ENCODE measurements at places on chromosomes 11 and 22.
A peak's percentile ranks its signal among the peaks of the same experiment; 100 is the strongest.

DNA sequence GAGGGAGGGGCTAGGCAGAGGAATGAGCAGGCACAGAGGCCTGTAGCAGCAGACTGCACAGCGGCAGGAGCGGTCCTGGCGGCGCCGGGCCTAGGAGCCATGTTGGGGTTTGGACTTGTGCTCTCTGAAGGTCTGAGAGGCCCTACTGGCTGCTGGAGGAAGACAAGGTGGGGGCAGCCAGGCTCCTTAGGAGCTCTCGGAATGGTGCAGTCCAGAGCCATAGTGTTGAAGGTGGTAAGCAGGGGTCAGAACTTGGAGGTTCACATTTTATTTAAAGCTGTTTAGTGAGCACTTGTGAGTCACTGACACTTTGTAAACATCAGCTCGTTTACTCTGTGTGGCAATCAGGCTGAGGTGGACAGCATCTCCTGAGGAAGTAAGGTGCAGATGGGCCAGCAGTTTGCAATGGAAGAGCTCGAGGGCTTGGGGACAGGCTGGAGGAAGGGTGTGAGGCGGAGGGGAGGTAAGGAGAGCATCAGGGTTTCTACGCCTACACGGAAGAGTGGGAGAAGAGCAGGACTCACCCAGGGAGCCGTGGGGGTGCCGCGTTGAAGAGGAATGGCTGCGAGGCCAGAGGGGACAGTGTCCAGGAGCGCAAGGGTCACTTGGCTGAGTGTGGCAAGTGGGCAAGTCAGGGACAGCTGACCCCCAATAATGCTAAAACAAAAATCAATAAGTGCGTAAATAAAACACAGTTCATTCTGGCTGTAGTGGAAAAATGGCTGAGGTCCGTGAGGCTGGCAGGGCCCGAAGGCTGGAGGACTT, 10.0 kb upstream of the TMEM191C start:
- DNase-seq, result no peak

- DNase-seq, result no peak
These were observed 4.4 kb downstream of the HINFP start for GRCh38 chr11:119125821-119126220.

- DNase-seq, result peak; percentile 56
These were observed 21.7 kb upstream of the MICALL1 start for GRCh38 chr22:37884420-37884819.

DNA sequence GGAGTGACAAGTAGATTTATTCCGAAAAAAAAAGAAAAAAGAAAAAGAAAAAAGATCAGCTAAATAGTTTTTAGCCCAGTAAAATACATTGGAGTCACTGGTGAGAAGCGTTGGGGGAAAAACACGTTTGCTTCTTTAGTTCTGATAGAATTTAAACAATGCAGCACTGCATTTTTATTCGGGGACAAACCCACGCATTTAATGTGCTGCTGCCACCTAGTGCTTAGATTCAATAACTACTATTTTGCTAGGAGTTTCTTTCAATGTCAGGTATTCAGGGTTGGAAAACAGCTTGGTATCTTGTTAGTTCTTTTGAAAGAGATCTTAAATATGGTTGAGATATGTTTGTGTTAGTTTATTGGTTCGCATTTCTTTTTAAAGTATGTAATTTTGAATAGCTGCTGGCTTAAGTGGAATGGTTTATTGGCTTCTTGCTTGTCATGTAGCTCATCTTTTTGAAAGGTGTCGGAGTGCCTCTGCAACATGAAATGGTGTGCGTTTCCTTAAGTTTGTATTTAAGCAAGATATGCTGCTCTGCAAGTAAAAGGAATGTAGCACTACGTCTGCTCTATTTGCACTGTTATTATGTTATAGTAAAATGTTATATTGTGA, 41.9 kb downstream of the SVIP start:
- DNase-seq, result no peak

DNA sequence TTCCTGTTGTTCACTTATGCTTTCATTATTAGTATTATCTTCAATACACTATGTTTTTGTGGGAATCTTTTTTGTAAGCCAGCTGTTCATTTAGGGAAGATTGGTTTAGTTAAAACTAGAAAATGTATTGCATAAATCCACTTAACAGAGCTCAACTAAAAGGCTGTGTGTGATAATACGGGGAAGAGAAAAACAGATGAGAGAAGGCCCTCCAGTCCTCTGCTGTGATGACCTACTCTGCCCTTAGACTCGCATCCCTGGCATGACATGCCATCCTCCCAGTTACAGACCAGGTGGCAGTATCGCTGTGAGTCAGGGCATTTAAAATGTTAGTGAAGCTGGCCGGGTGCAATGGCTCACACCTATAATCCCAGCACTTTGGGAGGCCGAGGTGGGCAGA, 173.4 kb upstream of the TTC12 start:
- DNase-seq, result no peak

- DNase-seq, result peak; percentile 5
These were observed at the start of gene LDHAL6A for GRCh38 chr11:18455686-18456372. LDHAL6A (plus strand) TSS chr11:18455856; CDS start chr11:18456681, 825 bp downstream.

GRCh38 chr11:120133216-120134105, 4.5 kb downstream of the TRIM29 start:
- DNase-seq, result no peak

GRCh38 chr22:32574958-32575910, 100.6 kb downstream of the FBXO7 start:
- no peak for DNase-seq

DNA sequence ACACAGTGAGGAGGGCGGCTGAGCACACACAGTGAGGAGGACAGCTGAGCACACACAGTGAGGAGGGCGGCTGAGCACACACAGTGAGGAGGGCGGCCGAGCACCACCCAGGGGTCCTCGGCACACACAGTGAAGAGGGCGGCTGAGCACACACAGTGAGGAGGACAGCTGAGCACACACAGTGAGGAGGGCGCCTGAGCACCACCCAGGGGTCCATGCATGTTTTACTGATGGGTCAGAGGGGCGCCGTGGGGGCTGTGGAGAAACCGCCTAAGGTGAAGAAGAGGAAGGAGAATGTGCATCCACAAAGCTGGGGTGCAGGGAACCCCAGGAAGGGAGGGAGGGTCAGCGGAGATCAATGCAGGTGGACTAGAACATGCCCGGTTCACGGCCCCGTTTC, 461.8 kb downstream of the BRD1 start:
- peak; percentile 14 for DNase-seq

- peak; percentile 33 for DNase-seq
These were observed 106.7 kb upstream of the OR9G4 start for GRCh38 chr11:56855217-56855616.

GRCh38 chr22:48840112-48840949, 987.3 kb downstream of the BRD1 start:
- DNase-seq, result no peak

DNA sequence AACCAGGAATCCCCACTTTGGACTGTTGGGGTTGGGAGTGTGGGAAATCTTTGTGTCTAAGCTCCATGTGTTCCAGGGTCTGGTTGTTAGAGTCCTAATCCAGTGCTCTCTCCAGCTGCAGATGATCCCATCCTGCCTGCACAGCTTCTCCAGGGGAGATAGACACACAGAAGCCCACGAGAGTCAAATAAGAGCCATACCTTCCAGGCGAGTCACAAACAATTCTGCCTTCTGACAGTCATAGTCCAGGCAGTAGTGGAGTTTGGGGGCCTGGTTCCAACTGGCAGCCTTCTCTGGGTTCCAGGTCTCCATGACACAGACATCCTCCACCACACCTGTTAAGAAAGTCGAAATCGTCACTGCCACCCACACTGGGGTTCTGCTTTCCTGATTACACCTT, 32.1 kb downstream of the SYT13 start:
- no peak for DNase-seq

DNA sequence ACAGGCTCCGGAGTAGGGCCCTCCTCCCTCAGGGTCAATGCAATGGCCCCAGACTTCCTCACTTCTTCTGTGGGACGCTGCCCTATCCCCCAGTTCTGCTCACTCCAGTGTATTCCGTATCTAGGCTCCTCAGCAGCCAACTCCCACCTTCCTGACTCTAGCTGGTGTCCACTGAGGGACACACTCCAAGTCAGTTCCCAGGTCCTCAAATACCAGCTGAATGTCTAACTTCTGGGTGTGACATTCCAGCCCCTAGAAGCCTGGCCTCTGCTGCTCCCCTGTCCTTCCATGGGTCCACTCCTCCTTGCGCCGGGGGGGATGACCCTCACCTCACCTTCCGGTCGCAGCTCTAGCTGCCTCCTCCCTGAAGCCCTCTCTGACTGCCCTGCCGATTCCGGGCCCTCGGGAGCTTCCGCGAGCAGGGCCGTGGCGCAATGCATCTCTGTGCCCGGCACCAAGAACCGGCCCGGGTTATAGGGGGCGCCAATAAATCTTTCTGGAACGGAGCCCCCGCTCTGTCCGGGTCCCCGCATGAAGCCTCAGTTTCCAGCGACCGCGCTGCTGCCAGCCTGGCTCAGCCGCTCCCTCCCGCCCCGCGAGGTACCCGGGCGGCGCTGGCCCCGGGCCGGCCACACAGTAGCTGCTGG, 15.4 kb downstream of the BAD start:
- DNase-seq, result peak; percentile 79

DNA sequence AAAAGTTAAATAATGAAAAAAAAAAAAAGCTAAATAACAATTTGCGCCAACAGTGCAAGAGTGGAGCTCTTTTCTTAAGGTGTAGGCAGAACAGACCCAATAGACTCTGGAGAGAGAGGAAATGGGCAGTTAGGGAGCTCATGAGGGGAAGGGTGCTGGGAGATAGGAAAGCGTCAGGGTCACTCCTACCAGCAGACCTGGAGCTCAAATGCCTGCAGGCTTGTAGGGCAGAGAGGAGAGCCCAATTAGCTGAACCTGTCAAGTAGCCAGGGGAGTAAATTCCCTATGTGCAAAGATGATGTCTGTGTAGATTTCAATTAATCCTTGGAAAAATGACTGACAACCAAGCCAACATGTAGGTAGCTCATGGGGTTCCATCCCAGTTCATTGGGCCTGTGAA, 73.0 kb downstream of the RAB30 start:
- DNase-seq, result no peak

DNA sequence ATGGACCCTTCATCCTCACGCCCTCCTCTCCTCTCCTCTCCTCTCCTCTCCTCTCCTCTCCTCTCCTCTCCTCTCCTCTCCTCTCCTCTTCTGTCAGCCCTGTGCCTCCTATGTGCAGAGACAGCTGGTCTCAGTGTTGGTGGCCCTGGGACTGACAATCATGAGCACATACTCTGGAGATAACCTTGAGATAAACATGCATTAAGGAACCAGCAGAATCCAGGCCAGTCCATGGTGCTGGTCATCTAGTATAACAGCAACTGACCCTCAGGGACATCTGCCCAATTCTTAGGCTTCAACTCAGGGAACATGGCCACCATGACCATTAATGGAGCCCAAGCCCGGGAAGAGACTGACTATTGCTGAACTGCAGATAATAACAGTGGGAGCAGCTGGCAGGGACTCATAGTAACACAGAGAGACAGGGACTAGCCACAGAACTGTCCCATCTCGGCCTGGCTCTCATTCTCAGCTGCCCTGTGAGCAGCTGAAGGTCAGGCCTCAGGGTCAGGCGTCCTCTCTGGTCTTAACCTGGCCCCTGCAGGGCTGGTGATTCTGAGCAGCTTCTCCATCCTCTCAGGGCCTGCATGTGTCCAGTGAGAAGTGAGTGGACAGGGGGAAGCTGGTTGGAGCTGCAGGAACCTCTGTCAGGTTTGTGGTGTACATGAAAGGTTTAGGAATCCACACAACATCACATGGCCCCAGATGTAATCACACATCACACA, 45.4 kb downstream of the GGTLC2 start:
- no peak for DNase-seq

DNA sequence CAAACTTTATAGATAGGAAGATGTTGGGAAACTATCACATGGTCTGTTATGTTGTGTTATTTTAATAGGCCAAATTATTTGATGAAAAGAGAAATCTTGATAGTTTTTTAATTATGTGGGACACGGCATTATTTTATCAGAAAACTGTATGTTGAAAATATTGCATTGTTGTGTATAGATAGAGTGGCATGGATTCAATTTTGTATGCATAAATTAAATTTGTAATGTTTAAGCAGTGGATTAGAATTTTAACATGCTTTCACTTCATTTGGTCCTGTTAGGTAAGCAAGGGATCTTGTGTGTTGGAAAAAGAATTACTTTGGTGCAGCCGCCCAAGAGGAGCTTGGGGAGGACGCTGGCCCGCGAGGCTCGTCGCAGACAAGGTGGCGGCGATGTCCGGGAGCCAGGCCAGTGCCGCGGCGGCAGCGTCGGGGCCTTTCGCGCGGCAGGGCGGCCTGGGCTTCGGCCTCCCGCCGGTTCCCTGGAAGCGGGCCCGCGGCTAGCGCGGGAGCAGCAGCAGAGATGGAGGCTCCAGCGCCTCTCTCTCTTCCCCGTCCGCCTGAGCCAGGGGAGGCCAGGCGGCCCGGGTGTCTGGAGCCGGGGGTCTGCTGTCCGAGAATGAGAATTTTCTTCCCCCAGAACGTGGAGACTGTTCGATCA, 82.7 kb downstream of the GGT1 start:
- DNase-seq, result no peak

DNA sequence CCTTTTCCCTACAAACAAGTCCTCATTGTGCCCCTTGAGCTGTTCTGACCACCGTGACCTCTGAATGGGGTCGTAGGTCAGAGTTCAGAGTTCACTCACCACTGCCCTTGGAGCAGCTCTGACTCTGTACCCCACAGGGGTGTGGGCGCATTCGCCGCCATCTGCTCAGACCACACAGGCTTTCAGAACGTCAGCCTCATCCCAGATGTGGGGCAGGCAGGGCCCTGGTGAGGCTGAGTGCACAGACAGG, 14.8 kb upstream of the MUC5B start:
- no peak for DNase-seq

DNA sequence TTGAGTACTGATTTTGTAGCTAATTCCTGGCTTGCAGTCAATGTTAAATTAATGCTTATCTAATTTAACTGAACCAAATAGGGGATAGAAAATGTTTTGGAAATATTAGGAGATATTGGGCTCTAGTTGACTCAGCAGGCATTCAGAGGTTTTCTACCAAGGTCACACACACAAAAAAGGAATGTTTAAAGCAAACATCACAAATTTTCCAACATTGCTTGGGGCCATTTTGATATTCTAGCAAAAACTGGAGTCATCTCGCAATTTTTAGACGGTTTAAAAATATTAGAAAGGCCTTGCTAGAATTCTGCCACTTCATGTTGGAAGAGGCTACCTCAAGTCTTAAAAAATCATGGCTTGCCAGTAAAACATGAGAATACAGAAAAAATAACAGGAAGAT, 2082.1 kb upstream of the RAG2 start:
- no peak for DNase-seq

- DNase-seq, result no peak
These were observed 28.8 kb upstream of the CHORDC1 start for GRCh38 chr11:90251599-90251998.

DNA sequence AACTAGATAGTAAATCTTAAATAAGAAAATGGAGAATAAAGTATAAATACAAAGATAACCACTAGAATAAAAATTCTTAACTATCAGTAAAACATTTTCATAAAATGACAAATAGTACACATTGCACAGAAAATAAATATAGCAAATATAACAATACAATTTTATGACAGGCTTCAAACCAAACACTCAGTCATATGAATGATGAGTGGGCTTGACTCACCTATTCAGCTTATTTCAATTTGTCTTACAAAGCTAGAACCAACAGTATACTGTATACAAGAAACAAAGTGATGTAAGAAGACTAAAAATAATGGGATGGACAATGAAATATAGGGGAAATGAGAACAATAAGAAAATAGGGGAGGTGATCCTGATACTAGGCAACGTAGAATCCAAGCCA, 141.2 kb downstream of the CWF19L2 start:
- DNase-seq, result no peak

Measured in stomach (tissue), 19 donors.